ENCODE measurements at places on chromosomes 3 and 15.

- no peak for DNase-seq
Observed at GRCh38 chr3:4225005-4225471, 78.1 kb upstream of the SETMAR start.

DNA sequence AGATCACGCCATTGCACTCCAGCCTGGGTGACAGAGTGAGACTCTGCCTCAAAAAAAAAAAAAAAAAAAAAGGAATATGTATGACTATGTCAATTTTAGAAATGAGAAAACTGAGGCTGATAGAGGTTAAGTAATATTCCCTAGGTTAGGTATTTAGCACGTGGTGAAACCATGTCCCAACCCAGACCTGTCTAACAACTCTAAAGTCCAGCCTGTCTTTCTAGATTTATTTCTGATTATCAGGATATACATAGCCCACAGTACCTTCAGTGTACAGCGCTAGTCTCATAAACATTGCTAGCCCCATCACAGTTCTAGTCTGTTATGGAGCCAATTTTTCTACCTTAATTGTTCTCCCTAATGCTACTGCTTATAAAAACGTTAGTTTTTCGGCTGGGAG lies 88.4 kb upstream of the RAP2B start:
- DNase-seq, result no peak

- no peak for DNase-seq
Observed at GRCh38 chr3:73255609-73256029, 194.2 kb downstream of the EBLN2 start.

GRCh38 chr3:162658003-162658402 lies 1161.4 kb downstream of the OTOL1 start:
- no peak for DNase-seq

GRCh38 chr15:54007256-54007655 lies 29.0 kb downstream of the UNC13C start:
- no peak for DNase-seq

- DNase-seq, result no peak
Observed at GRCh38 chr3:126305427-126305826, 51.8 kb downstream of the KLF15 start.

DNA sequence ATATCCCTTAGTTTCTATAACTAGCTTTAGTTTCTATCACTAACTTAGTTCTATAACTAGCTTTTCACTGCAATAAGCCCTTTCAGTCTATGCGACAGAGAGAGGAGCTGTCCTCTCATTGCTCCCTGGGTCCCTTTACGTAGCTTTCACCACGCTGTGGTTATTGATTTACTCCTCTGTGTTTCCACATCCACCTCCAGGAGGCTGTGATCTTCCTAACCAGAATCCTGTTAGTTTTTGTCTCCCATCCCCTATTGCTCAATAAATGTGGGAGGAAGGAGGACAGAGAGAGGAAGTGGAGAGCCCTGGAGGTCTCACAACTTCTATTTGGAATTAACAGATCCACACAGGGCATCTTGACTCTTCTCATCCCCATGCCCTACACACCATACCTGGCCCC lies 1036.1 kb downstream of the MCTP2 start:
- DNase-seq, result no peak

DNA sequence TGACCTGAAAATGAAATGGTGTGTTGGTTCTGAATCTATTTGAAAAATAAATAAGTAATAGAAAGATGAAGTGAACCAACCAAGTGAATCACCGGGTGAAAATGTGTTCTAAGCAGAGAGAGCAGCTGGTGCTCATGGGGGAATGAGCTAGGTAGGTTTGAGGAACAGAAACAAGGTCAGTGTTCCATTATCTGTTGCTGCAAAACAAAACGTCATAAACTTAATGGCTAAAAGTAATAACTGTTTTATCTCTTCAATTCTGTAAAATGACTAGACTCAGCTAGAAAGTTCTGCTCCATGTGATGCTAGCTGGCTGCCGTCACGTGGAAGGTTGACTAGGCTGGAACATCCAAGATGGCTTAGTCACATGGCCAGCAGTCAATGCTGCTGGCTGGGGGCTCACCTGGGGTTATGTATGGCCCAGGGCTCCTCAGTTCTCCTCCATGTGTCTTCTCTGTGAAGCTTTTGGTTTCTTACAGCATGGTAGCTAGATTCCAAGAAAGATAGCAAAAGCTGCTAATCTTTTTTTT lies 13.3 kb upstream of the SH3BP5 start:
- DNase-seq, result no peak

- DNase-seq, result no peak
Observed at GRCh38 chr15:56468401-56468800, 3.5 kb upstream of the MNS1 start.

DNA sequence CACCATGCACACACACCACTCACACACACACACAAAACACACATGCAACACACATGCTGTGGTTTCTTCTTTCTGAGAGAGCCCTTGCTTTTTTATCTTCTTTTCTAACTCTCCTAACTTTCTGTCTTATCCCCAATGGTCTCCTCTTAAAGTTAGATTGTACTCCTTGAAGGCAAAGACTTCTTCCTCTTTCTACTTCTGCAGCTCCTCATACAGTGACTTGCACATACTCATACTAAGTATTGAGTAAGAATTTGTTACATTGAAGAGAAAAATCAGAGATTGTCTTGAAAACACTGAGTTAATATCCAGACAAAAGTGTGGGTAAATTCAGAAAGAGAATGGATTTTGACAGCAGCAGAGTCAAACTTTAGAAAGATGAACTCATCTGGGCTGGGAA lies 64.4 kb downstream of the GTPBP8 start:
- DNase-seq, result no peak

GRCh38 chr3:69443457-69443920 lies 57.6 kb upstream of the FRMD4B start:
- DNase-seq, result no peak

DNA sequence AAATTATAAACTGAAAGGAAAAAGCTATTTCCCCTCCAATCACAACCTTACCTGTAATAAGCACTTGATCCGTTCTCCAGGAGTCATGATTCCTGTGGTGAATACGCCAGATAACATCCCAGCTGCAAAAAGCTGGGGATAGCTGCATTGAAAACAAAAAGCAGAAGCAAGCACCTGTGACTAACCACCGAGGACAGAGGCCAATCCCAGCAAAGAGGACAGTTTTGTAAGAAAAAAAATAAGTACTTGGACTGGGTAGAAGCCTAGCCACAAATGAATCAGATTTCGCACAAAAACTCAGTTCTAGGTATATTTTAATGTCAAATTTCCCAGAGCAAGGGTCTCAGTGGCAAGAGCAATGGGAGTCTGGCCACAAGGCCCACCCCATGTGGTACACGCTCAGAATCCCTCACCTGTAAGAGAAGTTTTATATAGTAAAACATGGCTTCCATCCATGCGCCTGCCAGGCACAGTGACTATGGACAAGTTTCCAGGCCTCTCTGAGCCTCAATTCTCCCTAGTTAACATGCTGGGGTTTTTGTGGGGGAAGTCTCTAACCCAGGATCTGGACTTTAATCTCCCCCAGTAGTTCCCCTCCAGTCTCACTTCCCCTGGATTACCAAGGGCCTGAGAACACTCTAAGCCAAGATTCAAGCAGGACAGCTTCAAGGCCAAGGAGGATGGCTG lies 19.2 kb downstream of the SLC25A20 start:
- no peak for DNase-seq

DNA sequence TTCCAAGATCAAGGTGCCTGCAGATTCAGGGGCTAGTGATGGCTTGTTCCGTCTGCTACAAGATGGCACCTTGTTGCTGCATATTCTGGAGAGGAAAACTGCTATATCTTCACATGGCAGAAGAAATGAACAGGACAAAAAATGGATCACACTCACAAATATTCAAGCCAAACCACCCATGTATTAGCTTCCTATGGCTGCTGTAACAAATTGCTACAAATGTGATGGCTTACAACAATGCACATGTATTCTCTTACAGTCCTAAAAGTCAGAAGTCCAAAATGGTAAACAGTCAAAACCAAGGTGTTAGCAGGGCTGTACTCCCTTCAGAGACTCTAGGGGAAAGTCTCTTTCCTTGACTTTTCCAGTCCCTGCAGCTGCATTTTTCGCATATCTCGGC lies 55.8 kb downstream of the TRIM42 start:
- no peak for DNase-seq

DNA sequence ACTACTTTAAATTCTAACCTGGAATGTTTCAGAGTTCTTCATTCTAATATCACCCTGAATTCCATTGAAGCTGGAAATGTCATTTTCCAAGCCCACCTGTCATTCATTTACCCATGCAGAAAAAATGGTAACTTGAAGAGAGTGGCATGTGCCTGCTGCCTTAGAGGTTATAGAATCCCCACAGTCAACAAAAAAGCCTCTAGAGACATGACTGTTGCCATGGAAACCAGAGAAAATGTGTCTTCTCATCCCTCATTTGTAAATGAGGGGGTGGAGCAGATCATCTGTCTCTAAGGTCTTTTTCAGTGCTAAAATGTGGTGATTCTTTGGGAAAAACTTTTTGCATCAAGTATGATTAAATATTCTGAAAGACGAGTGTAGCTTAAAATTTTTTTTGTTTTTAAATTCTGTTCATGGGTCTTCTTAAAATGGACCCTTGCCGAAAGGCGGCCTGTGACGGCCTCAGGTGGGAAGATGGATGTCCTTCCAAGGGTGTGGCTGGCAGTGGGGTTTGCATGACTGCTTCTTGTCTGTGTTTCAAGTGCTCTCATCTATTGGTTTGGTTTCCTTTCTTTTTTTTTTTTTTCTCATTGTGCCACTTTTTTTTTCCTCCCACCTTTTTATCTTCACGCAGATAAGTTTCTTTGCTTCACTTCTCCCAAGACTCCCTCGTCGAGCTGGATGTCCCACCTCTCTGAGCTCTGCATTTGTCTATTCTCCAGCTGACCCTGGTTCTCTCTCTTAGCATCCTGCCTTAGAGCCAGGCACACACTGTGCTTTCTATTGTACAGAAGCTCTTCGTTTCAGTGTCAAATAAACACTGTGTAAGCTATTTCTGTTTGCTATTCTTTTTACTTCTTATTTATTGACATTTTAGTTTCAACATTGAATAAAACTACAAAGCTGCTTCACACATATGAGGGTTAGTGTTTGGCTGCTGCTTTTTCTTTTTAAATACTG lies 23.0 kb downstream of the TPM1 start:
- no peak for DNase-seq

- no peak for DNase-seq
Observed at GRCh38 chr3:133945381-133946095, 49.9 kb upstream of the RAB6B start.

DNA sequence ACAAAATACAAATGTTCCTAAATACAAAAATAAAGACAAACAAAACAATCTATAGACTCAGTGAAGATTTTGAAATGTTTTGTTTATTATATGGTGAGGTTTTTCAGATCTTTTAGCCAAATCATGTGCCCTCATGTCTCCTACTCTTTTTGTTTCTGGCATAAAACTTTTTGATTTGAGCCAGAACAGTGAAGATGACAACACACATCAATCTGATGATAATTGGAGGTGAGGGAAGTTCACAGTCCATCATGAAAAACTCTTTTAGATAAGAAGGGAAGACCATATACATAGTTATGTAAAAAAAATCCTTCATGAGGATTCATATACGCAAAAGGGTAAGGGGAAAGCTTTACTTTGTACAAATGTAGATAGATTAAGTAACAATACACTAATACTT lies 75.1 kb upstream of the OSBPL11 start:
- DNase-seq, result no peak

GRCh38 chr3:111714305-111714704 lies 119.2 kb upstream of the ZBED2 start:
- DNase-seq, result peak; percentile 54

DNA sequence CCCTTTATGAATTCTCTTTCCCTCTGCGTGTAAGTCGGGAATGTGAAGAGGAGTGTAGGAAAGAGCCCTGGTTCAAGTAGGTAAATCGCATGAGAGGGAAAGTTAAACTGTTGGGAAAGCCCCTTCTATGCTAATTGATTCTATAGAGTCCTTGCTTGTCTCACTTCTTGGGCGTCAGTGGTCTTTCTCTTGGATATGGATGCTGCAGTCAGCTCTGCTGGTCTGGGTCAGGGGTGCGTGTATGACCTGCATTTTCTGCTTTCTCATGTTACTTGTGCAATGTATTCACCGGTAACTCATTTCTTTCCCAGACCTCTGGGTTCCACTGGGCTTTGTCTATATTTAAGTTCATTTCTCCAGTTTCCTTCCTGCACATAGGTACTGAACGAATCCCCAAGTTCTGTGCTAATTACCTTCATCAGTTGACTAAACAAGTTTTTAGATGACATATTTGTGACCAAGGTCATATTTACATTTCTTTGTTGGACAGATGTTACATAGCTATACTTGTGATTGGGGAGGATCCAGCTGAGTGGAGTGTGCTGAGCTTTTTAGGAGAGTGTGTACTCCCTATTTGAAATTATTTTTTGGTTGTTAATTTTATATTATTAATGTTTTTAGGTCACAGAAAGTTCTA lies 1.4 kb downstream of the SETD5 start:
- DNase-seq, result no peak

- no peak for DNase-seq
Observed at GRCh38 chr3:525415-525814, 328.9 kb downstream of the CHL1 start.

DNA sequence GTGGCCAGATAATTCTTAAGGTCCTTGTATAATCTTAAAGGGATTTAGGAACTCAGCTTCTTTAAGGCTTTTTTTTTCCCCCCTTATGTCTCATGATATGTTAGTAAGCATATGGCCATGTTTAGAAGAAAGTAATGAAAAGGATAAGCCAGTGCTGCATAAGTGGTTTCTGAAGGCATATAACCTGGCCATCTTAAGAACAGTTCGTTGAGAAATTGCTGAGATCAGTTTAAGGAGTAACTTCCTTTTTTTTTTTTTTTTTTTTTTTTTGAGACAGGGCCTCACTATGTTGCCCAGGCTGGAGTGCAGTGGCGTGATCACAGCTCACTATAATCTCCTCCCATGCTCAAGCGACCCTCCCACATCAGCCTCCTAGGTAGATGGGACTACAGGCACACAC lies 51.7 kb downstream of the UBE2E2 start:
- DNase-seq, result no peak

DNA sequence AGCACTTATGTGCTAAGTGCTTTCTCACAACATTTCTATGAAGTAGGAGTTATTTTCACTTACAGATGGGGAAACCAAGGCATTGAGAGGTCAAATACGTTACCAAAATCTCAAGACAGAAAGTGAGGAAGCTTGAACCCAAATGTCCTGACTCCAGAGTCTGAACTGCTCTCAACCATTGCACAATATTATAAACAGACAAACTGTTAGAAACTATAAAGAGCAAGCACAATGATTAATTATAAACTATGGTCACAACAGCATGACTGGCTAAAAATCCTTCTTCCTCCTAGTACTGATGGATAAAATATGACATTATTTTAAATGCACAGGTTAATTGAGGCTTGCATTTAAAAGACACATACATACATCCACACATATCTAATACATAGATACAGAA lies 77.9 kb upstream of the ASB14 start:
- DNase-seq, result no peak

DNA sequence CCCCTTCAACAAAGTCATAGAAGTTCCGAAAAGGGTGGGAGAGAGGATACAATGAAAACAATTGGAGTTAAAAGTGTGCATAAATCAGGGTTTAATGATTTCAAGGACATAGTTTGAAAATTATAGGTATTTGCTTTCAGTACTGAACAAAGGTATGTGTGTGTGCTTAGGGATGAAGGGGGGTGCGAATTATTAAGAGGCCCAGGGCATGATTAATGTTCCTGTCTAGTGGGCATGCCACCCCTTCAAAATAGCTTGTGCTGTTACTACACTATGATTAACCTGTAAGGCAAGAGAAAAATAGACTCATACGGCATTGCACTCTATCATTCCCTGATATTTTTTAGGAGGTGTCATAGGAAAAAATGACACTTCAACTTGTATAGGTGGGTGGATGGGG lies 731.6 kb downstream of the NAALADL2 start:
- DNase-seq, result no peak
